Activated T-cell treated with anti-CD3 and anti-CD28 coated beads, Interleukin-2, amount 50 U/mL, for 72 hours (primary cell): ENCODE measurements at places on chromosomes 7 and 10.

DNA sequence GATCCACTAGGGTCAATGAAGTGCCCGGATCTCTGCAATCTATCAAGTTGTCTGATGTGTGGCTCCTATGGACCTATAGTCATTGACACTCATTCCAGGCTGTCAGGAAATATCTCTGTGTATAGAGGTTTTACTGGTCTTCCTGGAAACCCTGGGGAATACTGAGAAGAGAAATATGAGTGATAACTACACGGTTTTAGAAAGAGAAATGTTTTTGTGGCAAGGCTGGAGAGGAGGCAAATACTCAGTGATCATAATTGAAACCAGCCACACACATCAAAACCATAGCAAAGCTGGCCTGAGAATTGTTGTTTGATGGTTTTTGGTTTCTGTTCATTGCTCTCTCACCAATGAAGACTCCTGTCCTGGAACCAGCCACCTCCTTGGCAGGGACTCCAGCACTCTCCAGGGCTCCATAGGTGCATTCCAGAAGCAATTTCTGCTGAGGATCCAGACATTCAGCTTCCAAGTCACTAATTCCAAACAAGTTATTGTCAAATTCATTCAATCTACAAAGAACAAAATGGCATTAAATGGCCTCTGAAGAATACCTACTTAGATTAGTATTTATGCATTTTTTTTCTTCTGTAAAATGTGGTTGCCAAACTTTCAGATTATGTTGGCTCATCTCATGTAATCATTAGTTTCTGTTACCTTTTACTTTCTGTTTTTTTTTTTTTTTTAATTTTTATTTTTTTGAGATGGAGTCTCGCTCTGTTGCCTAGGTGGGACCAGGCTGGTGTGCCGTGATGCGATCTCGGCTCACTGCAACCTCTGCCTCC lies 108.6 kb upstream of the ABI1 start:
- peak; percentile 17 for DNase-seq

- DNase-seq: no peak
Observed at GRCh38 chr10:119365773-119366599, 158.6 kb downstream of the GRK5 start.

- DNase-seq: no peak
Observed at GRCh38 chr7:43823941-43824340, 45.4 kb downstream of the MRPS24 start.

DNA sequence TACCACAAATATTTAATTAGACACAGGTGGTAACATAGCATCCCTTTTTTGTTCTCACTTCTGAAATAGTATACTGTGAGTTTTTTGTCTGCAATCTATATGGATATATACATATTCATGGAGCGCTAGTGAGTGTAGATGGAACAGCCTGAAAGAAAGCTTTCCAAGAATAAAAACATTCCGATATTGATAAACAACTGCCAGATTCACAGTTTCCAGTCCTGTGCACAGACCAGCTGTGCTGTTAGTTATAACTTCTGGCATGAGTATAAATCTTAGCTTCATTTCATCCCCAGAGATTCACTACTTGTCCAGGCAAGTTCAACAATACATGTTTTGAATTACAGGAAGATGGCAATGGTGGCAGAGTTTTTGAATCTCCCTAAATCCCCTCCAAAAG lies 467.1 kb upstream of the STEAP1 start:
- no peak for DNase-seq

- no peak for DNase-seq
Observed at GRCh38 chr10:8563478-8563877, 509.0 kb downstream of the GATA3 start.

DNA sequence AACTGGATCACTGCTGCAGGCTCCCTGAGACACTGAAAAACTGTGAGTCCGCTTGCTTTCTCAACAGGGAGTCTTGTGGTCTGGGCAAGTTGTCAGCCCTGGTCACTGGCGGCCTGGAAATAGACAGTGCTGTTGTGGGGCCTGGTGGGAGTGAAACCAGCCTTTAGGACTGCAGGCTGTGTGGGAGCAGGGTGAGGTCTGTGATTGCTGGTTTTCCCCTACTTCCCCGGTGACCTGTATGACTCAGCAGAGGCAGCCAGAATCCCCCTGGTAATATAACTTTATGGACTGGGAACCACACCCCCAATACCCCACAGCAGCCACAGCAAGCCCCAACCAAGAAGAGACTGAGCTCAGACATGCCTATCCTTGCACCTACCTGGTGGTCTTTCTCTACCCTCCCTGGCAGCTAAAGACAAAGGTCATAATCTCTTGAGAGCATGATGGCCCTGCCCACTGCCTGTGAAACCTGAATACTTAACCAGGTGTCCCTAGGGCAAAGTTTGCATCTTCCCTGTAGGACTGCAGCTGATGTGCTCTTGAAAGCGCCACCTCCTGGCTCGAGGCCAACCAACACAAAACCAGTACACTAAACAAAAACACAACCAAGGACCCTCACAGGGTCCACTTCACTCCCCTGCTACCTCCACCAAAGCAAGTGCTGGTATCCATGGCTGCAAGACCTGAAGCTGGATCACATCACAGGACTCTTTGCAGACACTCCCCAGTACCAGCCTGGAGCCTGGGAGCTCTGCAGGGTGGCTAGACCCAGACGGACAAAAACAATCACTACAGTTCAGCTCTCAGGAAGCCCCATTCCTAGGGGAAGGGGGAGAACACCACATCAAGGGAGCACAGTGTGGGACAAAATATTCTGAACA lies 7.2 kb upstream of the ADAM22 start:
- peak; percentile 27 for DNase-seq

DNA sequence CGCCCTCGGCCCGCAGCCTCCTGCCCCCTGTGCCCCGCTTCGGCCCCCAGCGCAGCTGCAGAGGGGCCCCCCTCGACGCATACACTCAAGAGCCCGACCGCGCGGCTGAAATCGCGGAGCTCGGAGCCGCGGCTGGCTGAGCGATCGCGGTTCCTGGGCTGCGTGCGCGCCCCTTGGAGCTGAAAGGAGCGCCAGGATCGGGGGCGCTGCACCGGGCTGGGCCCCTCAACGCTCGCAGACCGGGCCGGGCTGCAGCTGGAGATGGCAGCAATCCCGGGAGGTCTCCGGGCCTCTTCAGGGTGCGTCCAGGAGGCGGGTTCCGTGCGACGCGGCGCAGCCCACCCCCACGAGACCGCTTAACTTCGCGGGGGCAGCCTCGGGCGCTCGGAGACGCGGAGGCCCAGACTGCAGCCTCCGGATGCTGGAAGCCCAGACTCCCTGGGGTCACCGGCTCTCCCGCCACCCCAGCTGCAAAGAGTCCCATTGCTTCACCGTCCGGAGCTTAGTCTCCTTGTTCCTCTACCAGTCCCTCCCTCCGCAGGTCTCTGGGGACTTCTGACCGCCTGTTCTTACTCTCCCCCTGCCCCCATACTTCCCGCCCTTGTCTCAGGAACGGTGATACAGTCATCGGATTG lies 73.0 kb upstream of the LRRC4 start:
- DNase-seq: peak; percentile 19

- DNase-seq: no peak
Observed at GRCh38 chr10:7558036-7558435, 108.7 kb downstream of the ITIH5 start.

- no peak for DNase-seq
Observed at GRCh38 chr10:22334414-22335172, 10.7 kb upstream of the SPAG6 start.

DNA sequence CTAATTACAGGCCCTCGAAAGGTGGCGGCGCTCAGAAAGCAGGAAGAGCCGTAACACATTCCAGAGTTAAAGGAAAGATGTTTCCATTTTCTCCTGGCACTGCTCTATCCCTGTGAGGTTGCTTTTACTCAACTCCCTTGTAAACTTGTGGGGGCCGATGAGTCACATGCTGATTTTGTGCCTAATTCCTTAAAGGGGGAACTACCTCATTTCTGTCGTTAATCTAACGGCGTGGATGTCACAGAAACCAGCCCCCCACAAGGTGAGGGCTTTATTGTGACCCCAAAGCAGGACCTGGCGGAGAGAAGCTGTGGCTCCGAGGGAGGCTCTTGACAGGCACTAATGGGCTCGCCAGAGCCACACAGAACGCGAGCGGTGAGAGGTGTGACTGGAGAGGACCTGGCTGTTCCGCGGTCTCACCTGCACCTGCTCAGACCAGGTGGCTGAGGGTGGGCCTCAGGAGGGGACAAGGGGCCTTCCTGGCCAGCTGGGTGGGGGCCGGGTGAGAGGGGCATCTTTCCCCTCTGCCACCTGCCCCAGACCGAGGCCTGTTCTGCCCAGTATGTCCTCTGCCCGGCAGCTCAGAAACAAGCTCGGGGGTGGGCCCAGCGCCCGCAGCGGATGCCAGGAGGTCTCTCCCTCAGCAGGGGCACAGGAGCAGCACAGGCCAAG lies 50.9 kb downstream of the CALML3 start:
- no peak for DNase-seq

DNA sequence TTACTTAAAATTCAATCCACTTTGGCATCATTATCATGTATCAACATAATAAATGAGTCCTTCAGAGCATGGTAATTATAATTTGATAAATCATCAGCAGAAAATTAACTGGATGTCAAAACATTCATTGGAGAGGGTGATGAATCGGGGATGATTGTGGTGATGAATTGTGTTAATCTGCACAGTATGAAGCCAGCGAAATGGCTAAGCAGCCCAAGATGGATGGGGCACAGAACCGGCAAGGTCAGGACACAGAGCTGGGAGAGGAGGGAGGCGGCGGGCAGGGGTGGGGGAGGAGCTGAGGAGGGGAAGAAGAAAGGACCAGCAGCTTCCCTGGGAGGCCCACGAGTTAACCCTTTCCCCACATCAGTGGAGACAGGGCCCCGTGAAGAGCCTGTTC lies 536.1 kb downstream of the LRMDA start:
- no peak for DNase-seq

DNA sequence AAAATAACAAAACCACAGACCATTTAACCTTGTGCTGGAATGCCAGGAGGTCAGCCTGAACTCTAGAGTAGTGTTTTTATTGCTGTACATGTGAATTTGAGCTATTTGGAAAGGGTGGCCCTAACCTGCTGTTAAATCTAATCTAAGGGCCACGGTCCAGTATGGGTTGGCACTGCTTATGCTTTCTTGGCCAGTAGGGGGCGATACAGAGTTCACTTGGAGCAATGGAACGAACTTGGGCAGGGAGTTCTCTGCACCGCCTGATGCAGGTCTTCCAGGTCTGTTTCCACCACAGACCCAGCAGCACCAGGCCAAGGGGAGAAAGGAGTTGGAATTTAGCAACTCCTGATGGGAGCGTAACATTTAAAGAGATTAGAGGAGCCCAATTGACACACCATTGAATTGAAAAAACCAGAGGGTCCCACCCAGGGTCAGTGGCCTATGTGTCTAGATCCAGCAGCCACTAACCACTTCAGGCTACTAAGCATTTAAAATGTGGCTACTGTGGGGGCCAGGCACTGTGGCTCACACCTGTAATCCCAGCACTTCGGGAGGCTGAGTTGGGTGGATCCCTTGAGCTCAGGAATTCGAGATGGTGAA lies 75.7 kb upstream of the EFCAB10 start:
- DNase-seq: peak; percentile 69

DNA sequence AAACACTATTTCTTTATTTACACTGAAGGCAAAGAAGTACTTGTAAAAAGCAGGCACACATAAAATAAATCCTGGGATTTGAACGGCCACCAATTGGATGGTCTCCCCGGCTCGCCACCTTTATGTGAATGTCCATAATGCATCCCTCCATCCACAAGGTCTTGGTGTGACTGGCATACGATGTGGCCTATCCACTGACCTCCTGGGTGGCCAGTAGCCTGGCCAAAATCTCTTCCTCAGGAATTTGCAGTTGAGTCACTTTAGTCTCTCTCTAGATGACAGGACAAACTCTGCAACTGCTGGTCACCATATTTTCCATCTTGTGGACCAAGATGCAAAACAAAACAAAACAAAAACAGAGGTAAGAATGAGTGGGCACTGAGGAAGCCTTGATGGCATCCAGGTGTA lies 39.1 kb downstream of the CDK1 start:
- DNase-seq: no peak

DNA sequence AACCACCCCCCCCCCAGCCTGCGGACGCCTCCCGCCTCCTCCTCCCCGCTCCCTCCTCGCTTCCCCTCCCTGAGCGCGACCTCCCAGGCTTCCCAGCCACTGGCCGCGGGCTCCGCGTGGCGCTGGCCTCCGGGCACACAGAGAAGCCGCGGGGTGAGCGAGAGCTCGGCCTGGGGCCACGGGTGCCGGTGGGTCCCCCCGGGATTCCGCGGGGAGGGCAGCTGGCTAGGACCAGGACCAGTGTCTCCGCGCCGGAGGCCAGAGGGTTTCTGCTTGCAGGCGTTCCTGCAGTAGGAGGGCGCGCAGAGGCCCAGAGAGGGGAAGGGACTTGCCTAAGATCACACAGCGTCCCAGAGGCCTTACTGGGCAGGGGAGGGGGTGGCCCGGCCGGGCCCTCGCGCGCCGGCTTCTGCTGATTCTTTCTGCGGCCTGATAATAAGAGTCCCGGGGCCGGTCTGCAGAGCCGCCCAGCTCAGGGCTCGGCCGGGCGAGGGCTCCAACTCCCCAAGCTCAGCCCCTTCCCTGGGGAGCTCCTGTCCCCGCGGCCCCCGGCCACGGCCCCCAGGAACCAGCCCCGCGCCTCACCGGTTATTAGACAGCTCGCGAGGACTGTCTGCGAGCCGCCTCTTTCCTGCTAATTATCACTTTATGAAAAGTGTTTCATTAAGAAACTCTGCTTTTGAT lies 10.1 kb downstream of the UNCX start:
- no peak for DNase-seq

DNA sequence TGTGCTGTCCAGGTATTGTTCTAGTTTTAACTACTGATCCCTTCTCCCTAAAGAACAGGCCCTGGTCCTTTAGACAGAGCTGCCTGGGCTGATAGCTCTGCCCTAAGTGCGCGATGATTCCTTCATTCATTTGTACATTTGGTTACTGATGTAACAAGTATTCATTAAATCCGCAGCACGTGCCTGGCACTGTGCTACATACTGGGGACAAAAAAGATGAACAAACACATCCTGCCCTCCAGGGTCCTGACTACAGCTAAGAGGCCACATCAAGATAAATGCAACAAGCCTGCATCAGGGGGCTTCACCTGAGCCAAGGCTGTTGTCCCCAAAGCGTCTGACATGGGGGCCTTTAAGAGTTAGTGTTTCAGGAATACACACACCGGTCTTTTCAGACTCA lies 99.0 kb upstream of the PODXL start:
- no peak for DNase-seq

DNA sequence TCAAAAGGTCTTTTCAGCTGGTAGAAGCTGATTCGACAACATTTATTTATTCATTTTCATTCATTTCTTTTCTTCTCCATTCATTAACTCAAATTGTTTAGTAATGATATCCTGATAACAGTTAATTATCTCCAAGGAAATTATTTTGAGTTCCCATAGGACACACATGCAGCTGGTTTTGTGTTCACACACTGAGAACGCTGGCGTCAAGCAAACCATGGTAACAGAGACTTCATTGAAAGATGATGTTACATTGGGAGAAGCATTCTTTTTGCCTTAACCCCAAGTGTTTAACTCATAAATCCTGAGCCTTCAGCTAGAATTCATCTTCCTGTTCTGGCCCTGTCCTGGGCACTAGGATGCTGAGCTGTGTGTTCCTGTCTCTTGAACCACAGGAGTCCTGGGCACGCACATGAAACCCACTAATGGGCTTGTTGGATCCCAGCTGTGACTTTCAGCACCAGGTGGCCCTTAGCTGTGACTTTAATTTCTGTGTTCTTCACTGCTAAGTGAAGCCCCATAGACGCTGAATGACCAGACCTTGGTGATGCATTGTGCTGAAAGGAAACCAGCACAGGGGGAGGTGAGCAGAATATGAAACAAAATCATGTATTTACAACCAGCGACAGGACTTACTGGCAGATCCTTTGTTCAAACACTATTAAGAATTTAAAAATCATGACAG lies 121.5 kb upstream of the PRSS58 start:
- no peak for DNase-seq

GRCh38 chr10:62502995-62503613 lies 128.9 kb downstream of the ZNF365 start:
- no peak for DNase-seq

GRCh38 chr10:96671211-96671890 lies 49.0 kb downstream of the PIK3AP1 start:
- DNase-seq: peak; percentile 33
